Cerebellum (tissue), 4 donors: ENCODE measurements at places on chromosomes 16 and 17. TPM values are rescaled to one million over a fixed set of nuclear protein-coding genes. Genes with fewer than 3 reads are reported as not detected.

- no peak for DNase-seq
These were observed 71.9 kb downstream of the N4BP1 start for GRCh38 chr16:48537909-48538745.

GRCh38 chr17:29616300-29617048, 6.2 kb downstream of the CORO6 start:
- no peak for DNase-seq

MPO gene
- total RNA-seq = 2.7 TPM

HES7 gene
- 0.73 TPM for total RNA-seq

GRCh38 chr16:54605536-54606066, 319.0 kb upstream of the IRX3 start:
- DNase-seq = no peak

HSF4 gene
- 14.7 TPM for total RNA-seq

- no peak for DNase-seq
These were observed 41.7 kb downstream of the SRL start for GRCh38 chr16:4200000-4200780.
